ENCODE measurements at places on chromosomes 12 and 14.

GRCh38 chr12:98022961-98023360 is 492.4 kb upstream of the TMPO start:
- DNase-seq, result no peak

DNA sequence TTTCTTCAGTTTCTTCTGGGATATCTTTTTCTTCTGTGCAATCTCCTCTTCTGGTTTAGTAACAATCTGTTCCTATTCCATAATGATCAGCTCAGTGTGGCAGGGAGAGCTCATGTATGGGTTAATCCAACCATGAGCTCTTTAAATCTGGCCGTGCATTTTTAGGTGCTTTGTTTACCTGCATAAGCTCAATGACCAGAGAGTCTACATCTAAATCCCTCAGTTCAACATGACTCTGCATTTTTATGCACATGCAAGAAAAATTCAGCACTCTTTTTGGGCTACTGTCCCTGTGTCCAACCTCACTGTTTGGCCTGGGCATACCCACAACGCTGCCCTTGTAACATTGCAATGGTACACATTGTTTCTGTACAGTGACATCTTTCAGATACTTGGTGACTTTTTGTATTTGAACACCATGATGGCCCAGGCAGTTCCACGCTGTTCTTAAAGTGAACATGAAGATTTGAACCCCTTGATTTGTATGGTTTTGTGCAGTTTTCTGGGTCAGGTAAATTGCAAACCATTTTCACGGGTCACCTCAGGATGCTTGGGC is 243.3 kb upstream of the SRRM4 start:
- no peak for DNase-seq

DNA sequence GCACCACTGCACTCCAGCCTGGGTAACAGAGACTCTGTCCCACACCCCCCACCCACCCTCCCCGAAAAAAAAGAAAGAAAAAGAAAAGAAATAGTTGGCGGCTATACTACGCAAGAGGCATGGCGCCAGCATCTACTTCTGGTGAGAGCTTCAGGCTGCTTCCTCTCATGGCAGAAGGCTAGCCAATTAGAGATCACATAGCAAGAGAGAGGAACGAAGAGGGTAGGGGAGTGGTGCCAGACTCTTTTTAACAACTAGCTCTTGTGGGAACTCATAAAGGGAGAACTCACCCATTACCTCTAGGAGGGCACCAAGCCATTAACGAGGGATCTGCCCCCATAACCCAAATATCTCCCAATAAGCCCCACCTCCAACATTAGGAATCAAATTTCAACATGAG is 6.2 kb downstream of the DENND5B start:
- no peak for DNase-seq

DNA sequence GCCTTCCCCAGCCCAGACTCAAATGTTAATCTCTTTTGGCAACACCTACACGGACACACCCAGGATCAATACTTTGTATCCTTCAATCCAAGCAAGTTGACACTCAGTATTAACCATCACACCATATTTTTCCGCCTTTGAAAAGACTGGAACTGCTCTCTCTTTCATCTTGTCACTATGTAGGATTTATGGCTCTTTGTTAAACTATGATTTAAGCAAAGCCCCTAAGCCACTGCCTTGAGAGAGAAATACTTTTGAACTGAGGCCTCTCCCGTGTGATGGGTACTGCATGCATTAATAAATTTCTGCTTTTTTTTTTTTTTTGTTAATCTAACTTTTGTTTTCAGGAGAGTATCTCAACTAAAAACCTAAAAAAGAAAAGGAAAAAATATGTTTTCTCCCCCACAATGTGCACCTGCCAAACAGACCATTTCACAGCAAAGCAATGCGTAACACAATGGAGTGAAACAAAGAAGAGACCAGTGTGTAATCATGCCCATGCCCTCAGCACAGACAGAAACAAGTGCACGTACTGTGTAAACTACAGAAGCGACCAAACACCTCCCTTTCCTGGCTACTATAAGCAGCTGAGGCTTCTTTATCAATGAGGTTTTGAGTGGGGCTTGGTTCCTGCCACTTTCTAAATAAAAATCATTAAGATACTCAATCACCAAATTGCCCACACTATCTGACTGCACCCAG is 28.3 kb upstream of the ETFBKMT start:
- no peak for DNase-seq

DNA sequence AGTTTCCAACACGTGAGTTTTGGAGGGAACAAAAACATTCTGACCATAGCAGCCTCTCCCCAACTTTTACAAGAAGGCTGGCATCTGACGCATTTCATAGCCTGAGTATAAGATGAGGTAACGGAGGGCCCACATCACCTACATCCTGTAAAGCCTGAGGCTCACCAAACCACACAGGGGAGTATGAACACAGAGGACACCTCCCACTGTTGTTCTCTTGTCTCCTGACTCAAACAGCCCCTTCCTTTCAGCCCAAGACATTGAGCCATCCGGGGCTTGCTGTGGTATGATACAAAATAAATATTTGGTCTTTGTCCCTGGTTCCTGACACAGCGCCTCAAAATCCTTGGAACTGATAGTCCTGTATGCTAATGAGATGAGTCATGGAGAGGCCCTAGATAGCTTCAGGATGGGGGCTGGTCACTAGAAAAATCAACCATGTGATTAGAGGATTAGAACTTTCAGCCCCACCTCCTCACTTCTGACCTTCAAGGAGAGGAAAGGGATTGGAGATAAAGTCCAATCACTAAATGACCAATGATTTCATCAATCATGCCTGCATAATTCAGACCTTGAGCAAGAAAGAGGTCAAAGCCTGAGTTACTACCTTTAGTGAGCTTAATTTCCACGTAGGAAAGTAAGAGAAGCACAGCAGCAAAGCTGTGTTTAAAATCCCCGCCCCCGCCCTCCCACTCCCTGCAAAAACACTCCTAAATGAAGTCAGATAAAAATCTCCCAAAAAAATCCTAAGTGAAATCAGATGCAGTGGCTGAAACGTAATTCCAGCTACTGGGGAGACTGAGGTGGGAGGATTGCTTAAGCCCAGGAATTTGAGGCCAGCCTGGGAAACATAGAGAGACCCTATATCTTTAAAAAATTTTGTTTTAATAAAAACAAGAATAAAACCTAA is 236.4 kb downstream of the PCNX1 start:
- peak; percentile 27 for DNase-seq

- DNase-seq, result peak; percentile 66
Measured at GRCh38 chr14:103546652-103547454, 15.6 kb downstream of the BAG5 start.

GRCh38 chr12:98738002-98738401 is 92.9 kb downstream of the APAF1 start:
- DNase-seq, result no peak

DNA sequence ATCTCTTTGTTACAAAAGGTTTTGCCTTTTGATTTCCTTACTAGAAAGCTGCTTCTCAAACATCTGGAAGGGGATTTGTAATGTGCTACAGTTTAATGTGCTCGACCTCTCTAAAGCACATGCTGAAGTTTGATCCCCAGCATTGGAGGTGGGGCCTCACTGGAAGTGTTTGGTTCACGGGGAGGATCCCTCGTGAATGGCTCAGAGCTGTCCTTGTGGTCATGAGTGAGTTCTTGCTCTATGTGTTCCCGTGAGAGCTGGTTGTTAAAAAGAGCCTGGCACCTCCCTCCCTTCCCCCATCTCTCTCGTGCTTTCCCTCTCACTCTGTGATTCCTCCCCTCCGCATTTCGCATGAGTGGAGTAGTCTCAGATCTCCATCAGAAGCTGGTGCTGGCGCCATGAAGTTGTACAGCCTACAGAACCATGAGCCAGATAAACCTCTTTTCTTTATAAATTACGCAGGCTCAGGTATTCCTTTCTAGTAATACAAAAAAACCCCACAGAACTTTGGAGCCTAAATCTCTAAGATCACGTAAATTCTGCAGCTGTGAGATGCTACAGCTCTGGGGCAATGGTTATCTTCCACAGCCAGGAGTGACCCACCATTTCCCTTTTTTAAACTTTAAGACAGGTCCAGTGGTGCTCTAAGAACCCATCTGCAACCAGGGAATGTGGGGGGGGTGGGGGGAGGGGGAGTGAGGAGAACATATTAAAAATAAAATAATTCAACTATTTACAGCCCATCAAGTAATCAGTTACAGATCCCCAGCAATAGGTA is 214.4 kb downstream of the FOXN3 start:
- DNase-seq, result no peak

DNA sequence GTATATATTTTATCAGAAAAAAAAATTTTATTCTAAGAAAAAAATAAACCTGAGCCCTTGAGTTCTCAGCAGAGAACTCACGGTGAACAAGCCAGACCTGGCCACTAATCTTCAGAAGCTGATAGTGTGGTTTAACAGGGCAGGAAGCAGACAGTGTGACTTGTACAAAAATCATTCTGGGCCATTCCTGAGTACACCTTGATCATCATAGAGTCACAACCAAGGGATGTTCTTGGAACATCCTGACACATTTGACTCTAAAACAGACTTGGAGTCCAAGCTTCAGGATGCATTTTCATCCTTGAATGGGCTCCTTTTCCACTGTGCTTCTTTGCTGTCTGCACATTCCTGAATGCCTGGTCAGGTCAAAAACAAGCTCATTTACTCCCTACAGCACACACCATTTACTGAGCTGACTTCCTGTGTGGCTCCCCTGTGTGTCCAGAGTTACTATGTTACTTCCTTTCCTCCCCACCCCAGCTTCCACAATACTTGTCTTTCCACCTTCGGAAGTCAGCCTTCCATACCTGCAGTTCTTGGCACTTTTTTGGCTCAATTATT is 112.0 kb downstream of the ANO6 start:
- DNase-seq, result no peak

GRCh38 chr12:132516095-132517012 is 26.4 kb downstream of the FBRSL1 start:
- DNase-seq, result no peak

DNA sequence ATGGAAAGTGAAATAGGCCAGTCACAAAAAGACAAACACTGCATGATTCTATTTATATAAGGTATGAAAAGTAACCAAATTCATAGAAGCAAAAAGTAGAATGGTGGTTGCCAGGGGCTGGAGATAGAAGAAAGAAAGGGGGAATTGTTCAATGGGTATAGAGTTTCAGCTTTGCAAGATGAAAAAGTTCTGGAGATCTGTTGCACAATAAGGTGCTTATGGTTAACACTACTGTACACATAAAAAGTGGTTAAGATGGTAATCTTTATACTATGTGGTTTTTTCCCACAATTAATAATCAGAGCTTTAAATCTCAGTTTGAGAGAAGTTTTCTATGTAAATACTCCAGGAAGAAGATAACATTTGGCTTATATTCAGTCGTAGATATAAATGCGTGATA is 73.4 kb downstream of the SLC38A4 start:
- no peak for DNase-seq

DNA sequence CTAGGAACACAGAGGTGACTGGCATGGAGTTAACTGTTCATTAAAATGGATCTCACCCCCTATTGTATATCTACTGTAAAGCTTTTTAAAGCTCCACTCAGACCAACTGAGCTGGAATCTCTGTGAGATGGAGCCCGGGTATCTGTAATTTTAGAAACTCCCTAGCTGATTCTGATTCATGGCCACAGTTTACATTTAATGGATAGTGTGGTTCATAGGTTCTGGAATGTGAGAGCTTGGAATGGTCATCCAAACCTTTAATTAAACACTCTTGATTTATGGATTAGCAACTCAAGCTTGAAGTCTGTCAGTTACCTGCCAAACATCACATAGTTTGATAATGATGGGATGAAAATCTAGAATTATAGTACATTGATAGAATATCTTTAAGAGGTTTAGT is 183.8 kb downstream of the SLC25A21 start:
- no peak for DNase-seq

DNA sequence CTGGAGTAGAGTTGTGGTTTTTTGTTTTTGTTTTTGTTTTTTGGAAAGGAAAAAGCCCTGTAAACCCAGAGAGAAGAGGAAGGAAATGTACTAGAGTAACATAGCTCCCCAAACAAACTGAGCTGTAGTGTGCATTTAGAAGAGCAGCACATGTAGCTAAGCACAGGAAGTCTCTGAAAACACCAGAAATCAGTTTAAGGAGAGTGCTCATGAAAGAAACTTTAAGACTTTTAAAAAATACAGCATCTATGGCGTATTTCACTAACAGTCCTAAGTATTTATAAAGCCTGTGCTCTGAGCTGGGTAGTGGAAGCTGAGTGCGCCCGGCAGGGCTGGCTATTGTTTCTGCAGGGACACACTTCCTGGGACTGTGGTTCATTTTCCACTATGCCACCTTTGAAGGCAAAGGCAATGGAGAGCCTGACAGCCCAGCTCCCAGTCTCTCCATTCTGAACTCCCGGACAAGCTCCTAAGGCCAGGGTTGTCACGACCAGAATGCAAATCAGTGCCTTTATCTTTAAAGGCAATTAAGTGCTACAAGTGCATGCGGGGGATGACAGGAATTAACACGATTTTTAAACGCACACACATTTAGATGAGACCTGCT is 45.4 kb downstream of the NIN start:
- DNase-seq, result no peak

DNA sequence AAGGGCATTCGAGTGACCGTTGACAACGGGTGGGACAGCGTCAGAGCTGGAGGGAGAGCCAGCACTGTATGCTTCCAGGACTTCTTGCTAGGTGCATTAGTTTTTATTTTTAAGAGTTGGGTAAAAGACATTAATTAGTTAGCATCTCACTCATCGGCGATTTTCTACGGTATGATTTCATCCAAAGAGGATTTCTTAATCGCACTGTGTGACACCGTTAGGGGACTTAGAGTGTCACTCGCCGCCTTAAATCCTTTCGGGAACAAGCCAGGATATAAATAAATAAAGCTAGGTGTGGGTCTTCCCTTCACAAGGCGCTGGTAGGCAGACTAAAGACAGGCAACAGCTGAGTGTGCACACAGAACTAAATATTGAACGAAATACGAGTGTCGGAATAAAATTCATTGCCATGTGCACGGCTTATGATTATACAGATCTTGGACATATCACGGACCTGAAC is 869 bp upstream of the NOVA1 start:
- no peak for DNase-seq

DNA sequence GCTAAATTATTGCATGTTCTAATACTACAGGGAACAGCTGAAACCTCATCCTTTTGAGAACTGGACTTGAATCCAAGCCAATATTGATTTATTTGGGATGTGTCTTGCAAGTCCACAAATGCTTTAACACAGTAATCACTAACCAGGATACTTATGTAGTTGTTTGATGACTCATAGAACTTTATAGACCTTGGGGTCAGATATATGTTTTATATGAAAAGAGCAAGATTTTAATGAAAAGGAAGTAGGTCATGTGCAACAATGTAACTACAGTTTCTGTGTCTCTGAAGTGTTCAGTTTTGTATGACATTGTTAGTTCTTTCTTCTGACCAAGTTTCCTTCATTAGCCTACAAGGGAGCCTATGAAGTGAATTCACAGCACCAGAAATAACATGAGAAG is 352.0 kb downstream of the ZFP36L1 start:
- no peak for DNase-seq

DNA sequence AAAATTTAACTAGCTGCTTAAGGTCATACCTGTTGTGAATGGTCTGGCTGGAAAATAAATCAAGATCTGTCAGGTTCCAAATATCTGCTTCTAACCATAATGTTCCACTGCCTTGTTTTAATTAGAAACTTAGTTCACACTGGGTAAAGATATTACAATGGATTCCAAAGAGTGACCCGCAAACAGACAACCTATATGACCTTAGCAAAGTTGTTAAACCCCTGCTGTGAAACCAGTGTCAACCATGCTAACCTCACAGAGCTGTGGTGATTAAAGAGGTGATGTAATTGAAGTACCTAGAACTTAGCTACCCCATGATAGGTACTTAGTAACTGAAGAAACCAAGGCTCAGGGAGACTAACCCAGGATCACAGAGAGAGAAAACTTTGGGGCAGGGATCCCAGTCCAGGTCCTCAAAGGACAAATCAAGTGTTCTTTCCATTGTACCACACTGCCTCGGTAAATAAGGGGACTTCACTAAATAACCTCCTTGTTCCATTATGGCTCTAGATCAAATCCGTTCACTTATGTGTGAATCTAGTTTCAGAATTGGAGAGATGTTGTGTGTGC is 2.2 kb downstream of the GUCY2C start:
- DNase-seq, result no peak
